ENCODE measurements at places on chromosomes 2 and 18.

DNA sequence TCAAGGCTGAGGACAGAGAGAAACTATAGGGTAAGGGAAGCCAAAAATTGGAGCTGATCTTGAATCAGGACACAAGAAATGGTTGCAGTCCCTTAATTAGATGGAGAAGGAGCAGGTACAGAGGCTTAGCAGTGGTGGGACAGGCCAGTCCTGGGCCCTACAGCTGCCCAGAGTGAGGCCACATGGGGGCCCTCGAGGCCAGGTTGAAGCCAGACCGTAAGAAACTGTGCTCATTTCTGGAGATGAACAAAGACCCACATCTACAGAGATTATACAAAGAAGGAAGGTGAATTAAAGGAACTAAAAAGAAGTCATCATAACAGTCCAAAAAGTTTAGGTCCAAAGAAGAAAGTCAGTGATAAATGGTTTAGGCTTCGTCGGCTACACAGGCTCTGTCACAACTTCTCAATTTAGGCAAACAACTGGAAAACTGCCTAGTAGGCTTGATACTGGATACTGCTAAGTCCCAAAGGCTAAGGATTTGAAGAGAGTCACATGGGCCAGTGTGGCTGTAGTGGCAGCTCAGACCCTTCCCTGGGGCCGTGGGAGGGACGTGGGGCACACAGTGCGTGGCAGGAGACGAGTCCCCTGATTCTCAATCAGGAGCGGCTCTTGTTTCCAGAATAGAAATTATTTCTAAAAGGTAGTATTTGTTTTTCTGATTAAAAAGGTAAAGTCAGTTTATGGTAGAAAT lies 50.4 kb upstream of the CNGA3 start:
- DNase-seq = no peak

DNA sequence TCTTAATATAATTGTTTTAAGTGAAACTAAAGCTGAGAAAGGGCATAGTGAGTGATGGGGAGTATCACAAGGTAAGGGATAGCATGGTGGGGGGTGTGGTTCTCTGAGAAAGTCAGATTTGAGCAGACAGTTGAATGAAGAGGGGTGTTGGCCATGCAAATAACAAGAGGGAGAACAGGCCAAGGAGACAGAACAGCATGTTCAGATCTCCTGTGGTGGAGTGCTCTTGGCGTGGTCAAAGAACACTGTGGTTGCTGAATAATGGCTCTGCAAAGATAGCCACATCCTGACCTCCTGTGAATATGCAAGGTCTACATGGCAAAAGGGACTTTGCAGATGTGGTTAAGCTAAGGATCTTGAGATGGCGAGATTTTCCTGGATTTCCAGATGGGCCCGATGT lies 389.2 kb downstream of the TMEM182 start:
- no peak for DNase-seq

GRCh38 chr2:60837123-60837522 lies 44.3 kb upstream of the REL start:
- no peak for DNase-seq

GRCh38 chr2:175976391-175977157 lies 25.5 kb downstream of the LNPK start:
- DNase-seq = no peak

DNA sequence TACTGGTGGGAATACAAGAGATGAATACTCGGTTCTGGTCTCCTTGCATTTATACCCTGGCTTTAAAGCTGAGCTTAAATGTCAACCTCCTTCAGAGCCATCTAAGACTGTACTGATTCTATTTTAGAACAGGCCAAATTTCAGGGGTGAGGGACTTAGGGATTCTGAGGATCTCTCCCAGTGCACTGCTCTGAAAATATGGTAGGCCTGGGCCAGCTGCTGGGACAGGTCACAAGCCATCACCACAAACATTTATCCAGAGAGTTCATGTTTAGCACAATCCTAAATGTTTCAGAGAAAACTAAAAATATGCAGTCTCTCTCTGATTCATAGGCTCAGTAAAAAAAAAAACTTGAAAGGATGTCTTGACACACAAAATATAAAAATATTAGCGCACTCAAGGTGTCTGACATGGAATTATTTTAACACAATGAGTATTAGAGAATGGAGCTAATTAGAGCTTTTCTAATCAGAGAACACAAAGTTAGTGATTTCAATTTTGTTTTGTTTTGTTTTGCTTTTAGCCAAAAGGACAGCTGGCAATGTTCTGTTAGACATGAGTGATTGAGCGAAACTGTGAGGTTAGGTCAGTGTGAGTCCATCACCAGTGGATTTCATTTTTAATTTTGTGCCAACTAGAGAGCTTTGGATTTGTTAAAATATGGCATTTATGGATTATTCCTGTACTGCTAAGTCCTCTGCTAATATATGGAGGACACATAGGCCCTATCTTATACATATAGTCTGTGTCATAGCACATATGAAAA lies 38.8 kb downstream of the MFSD6 start:
- DNase-seq = no peak

GRCh38 chr2:234219046-234219310 lies 168.5 kb downstream of the SPP2 start:
- no peak for DNase-seq

- no peak for DNase-seq
Observed at GRCh38 chr2:198662905-198663304, 794.8 kb downstream of the SATB2 start.

All from coronary artery (tissue), 2 donors.